Effector memory CD4-positive, alpha-beta T cell (primary cell): ENCODE measurements at places on chromosomes 12 and 14.
A peak's percentile ranks its signal among the peaks of the same experiment; 100 is the strongest.

GRCh38 chr14:95290871-95291431 is 28.8 kb downstream of the CLMN start:
- no peak overlapping the region for H3K27ac ChIP-seq
- H3K4me3 ChIP-seq: no peak overlapping the region
- no peaks in the 10 kb centered on the region for H3K36me3 ChIP-seq
- no peaks in the 10 kb centered on the region for H3K4me1 ChIP-seq
- H3K27me3 ChIP-seq: no peaks in the 10 kb centered on the region

- no peaks in the 10 kb centered on the region for H3K4me1 ChIP-seq
- H3K36me3 ChIP-seq: no peaks in the 10 kb centered on the region
- H3K27ac ChIP-seq: no peak overlapping the region
- no peak for DNase-seq
- H3K4me3 ChIP-seq: no peak overlapping the region
- no peaks in the 10 kb centered on the region for H3K27me3 ChIP-seq
These were observed 107.6 kb downstream of the GAS2L3 start for GRCh38 chr12:100681074-100681473.

GRCh38 chr14:32947792-32948191 is 9.1 kb downstream of the NPAS3 start:
- no peak overlapping the region for H3K4me3 ChIP-seq
- H3K27ac ChIP-seq: no peak overlapping the region
- no peaks in the 10 kb centered on the region for H3K4me1 ChIP-seq
- DNase-seq: no peak
- H3K27me3 ChIP-seq: no peaks in the 10 kb centered on the region
- no peaks in the 10 kb centered on the region for H3K36me3 ChIP-seq

DNA sequence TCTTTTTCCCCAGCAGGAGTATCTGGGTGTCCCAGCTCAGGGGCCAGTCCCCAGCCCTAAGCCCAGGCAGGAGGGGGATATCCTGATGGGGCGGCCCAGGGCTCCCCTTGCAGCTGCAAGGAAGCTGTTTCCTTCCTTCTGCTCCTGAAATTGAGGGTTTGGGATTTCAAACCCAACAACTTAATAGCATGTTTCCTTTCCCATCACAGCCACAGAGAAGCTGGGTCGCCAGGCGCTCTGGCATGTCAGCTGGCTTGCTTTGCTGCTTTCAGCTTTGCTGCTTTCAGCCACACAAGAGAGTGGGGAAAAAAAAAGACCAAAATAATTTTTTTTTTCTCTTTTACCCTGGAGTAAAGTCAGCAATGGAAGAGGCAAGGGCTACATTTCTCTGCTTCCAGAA is 30.0 kb downstream of the HVCN1 start:
- no peaks in the 10 kb centered on the region for H3K4me1 ChIP-seq
- no peak overlapping the region for H3K27ac ChIP-seq
- DNase-seq: no peak
- H3K4me3 ChIP-seq: no peak overlapping the region
- no peaks in the 10 kb centered on the region for H3K27me3 ChIP-seq

DNA sequence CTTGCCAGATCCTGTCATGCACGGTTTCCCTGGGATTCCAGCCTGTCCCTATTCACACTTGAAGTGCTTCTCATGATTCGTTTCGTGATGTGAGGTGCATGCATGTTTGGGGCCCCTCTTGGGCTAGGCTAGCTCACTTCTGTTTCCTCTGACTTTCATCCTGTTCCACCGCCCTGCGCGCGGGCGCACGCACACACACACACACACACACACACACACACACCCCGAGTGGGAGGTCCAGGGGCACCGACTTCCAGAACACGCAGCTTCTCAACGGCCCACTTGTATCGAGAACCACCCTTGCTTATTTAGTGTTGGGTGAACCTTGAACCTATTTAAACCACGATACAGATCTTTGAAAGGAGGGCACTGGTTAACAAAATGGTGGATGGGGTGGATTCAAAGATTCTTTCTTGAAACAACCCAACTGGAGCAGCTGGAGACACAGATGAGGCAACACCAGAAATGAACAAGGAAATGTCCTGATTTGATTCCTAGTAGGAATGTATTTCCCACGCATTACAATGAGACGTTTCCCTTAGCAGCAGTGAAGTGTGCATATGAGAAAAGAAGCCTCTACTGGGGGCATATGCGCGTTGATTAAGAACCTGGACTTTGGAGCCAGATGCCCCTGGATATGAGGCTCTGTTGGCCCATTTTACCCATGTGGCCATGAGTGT is 16.3 kb downstream of the ELK3 start:
- DNase-seq: no peak
- H3K27ac ChIP-seq: peak overlapping the region; percentile 64
- H3K27me3 ChIP-seq: no peaks in the 10 kb centered on the region
- H3K36me3 ChIP-seq: no peaks in the 10 kb centered on the region
- H3K4me3 ChIP-seq: peak overlapping the region; percentile 33
- peaks cover 87% of the 10 kb centered on the region for H3K4me1 ChIP-seq

GRCh38 chr14:104121142-104121541 is 17.2 kb upstream of the KIF26A start:
- no peak for DNase-seq
- H3K4me1 ChIP-seq: no peaks in the 10 kb centered on the region
- no peak overlapping the region for H3K4me3 ChIP-seq
- H3K27me3 ChIP-seq: peaks cover 9% of the 10 kb centered on the region

- no peaks in the 10 kb centered on the region for H3K27me3 ChIP-seq
- H3K36me3 ChIP-seq: no peaks in the 10 kb centered on the region
- H3K27ac ChIP-seq: no peak overlapping the region
- no peak overlapping the region for H3K4me3 ChIP-seq
These were observed 665.7 kb upstream of the TBX3 start for GRCh38 chr12:115349711-115350110.

GRCh38 chr14:63361790-63362189 is 43.1 kb upstream of the GPHB5 start:
- H3K4me1 ChIP-seq: no peaks in the 10 kb centered on the region
- no peaks in the 10 kb centered on the region for H3K27me3 ChIP-seq
- H3K27ac ChIP-seq: no peak overlapping the region
- H3K36me3 ChIP-seq: no peaks in the 10 kb centered on the region
- H3K4me3 ChIP-seq: no peak overlapping the region

DNA sequence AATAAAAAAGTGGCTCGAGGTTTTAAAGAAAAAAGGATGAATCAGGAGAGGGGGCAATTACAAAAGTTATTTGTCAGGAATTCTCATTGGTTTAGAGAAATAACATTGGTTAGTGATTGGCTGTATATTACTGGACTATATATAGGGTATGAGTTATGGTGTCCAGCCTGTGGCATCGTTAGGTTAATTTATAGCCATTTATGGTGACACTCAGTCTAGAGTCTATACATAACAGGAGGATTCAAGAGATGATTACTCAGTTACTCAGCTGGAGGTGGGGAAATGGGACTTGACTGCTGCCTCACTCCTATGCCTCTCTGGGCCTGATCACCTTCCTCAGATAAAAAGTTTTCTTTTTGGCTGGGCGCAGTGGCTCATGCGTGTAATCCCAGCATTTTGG is 25.6 kb upstream of the NFYB start:
- H3K4me3 ChIP-seq: no peak overlapping the region
- no peaks in the 10 kb centered on the region for H3K27me3 ChIP-seq
- no peaks in the 10 kb centered on the region for H3K4me1 ChIP-seq
- DNase-seq: no peak
- H3K27ac ChIP-seq: no peak overlapping the region
- no peaks in the 10 kb centered on the region for H3K36me3 ChIP-seq

DNA sequence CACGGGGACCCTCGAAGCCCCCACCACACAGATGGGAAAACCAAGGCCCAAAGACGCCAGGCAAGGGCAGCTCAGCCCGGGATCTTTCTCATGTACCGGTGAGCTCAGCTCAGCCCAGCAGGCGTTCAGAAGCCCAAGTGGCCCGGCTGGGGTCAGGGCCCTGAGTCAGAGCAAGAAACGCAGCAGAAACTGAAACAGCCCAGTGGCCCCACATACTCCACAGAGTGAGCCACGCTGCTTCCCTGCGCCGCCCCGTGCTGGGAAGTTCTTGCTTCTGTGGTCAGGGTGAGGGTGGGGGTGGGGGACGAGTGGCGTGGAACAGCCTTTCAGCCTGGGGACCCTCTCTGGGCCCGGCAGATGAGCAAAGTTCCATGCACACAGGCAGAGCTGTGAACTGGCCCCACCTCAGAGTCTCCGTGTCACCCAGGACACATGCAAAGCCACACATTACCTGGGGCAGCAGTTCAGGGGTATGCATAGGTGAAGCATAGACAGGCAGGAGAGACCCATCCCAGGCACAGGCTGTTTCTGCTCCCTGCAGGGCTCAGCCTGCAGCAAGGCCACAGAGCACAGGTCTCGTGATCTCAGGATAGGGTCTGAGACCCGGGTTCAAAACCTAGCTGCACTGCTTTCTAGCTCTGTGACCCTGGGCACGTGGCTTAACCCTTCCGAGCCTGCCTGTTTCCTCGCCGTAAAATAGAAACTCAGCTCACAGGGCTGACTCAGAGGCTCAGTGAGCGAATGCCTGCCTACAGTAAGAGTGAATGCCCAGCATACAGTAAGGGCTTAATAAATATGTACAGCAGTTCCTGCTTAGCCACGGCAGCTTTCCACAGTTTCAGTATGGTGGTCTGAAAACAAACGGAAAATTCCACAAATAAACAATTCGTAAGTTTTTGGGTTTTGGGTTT is 21.6 kb downstream of the NCOR2 start:
- H3K4me3 ChIP-seq: peak overlapping the region; percentile 3
- no peak overlapping the region for H3K27ac ChIP-seq
- no peaks in the 10 kb centered on the region for H3K36me3 ChIP-seq
- peaks cover 45% of the 10 kb centered on the region for H3K4me1 ChIP-seq

DNA sequence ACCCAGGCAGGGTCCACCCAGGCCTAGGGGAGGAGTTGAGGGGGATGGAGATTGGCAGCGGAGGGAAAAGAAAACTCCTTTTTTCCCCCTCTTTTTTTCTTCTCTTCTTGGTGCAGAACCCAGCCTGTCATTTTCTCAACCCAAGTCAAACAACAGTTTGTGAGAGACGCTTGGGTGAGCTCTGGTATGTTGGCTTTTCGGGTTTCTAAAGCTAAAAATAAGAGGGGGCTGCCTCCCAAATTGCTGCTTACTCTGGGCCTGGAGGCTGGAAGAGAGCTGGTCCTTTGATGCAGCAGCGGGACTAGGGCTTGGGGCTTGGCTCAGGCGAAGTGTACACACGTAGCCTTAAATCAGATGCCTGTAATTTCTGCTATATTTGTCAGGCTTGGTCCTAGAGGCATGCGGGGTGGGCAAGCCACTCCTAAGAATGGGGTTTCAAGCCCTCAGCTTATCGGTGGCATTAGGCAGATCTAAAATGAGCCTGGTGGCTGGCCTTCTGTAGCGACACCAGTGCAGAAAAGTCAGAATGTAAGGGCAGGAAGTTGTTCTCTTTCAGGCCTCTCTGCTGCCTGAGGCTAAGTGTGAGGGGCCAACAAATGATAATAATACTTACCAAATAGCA is 816 bp upstream of the SLC8A3 start:
- no peak overlapping the region for H3K27ac ChIP-seq
- H3K4me3 ChIP-seq: peak overlapping the region; percentile 35
- H3K4me1 ChIP-seq: peaks cover 17% of the 10 kb centered on the region

DNA sequence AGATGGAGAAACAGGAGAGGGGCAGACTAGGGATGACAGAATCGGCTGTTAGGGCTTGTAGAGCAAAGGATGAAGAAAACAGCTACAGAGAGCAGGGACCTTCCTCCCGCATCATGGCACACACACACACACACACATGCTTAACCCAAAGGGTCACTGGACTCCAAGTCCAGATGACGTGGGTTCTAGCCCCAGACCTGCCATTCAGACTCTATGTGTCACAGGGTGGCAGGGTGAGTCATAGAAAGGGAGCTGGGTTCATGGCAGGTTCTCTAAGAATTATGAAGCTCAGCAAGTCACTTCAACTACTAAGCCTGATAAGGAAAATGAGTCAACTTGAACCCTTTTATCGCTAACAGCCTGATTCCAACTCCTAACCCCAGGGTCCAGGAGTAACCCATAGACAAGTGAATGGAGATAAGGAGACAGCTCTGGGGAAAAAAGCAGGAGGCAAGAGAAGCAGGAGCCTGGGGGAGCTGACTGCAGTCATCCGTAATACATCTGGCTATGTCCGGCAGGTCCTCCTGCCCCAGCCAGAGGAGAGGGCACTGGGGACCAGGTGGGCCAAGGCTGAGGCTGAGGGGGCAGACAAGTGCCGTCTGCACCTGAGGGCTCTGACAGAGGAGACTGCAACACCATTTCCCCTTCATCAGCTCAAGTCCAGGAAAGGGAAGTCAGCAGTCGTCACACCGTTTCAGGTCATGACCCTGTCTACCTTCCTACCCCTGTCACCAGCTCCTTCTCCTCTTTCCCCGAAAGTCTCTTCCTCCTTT is 3.6 kb upstream of the TNFRSF1A start:
- no peaks in the 10 kb centered on the region for H3K36me3 ChIP-seq
- no peaks in the 10 kb centered on the region for H3K27me3 ChIP-seq
- H3K4me1 ChIP-seq: peaks cover 27% of the 10 kb centered on the region
- H3K4me3 ChIP-seq: no peak overlapping the region
- peak overlapping the region; percentile 18 for H3K27ac ChIP-seq

DNA sequence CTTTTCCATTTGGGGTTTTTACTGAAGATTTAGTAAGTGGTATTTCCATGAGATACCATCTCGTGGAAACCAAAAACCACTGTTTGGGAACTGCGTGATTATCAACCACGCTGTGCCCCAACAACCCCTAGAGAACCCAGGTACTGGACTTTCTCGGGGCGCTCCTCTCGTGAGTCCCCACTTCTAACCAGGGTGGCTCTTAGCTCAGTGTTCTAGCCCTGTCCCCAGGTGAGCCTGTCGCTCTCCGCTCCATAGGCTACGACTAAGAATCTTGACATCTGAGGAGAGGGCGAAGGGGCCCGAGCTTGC is 686 bp downstream of the MCRS1 start:
- H3K4me1 ChIP-seq: peaks cover 38% of the 10 kb centered on the region
- H3K27me3 ChIP-seq: no peaks in the 10 kb centered on the region
- H3K4me3 ChIP-seq: peak overlapping the region; percentile 84
- DNase-seq: no peak
- H3K36me3 ChIP-seq: peaks cover 25% of the 10 kb centered on the region
- H3K27ac ChIP-seq: peak overlapping the region; percentile 96

DNA sequence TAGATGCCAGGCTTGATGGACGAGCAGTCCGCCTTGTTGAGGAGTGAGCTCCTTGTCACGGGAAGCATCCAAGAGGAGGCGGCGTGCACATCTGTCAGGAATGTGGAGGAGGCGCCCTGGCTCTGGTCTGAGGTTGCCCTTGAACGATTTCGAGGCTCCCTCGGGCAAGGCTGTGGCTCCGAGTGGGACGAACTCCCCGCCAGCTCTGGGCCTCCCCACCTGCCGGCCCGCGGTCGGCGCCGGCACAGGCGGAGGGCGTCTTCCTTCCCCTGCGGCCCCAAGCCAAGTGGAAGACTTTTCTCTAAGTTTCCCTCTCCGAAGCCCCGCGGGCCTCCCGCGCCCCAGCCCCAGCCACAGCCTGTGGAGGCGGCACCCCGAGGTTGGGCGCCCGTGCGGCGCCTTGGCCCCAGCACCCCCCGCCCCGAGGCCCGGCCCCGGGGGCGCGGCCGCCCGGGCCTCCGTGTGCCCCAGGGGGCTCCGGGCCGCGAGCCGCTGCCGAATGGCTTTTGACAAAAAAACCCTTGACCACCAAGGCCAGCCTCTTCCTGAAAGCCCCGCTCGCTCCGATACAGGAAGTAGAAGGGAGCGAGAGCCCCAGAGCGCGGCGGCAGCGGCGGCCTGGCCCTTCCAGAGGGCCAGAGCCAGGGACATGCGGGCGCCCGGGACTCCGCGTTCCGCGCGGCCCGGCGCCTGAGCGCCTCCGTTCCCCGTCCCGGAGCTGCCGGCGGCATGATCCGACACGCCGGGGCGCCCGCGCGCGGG is at the start of gene RIN3:
Gene RIN3 (plus strand): TSS at position 578 of the 762 bp plus-strand sequence. CDS start 152 bp downstream, at position 730.
- DNase-seq: peak; percentile 7
- peak within 1 kb of the TSS; percentile 52 for H3K4me3 ChIP-seq
- no peaks in the 10 kb centered on the region for H3K36me3 ChIP-seq
- H3K4me1 ChIP-seq: peaks cover 7% of the 10 kb centered on the region

GRCh38 chr14:31024577-31025366 is 677 bp upstream of the AP4S1 start:
- peaks cover 12% of the 10 kb centered on the region for H3K4me1 ChIP-seq
- H3K27me3 ChIP-seq: no peaks in the 10 kb centered on the region
- H3K4me3 ChIP-seq: peak overlapping the region; percentile 96
- H3K27ac ChIP-seq: peak overlapping the region; percentile 92
